ENCODE measurements at places on chromosomes 4 and X. TPM values are rescaled to one million over a fixed set of nuclear protein-coding genes. Genes with fewer than 3 reads are reported as not detected.

The TLR10 gene
- total RNA-seq: not detected

The NDP gene
- total RNA-seq: 50.7 TPM

The PWWP3B gene
- 304 TPM for total RNA-seq

The ADH4 gene
- not detected for total RNA-seq

The FAM149A gene
- total RNA-seq: 13.9 TPM

The OCRL gene
- 14.8 TPM for total RNA-seq

The FGB gene
- 0.20 TPM for total RNA-seq

The DIAPH2 gene
- 30.9 TPM for total RNA-seq

The ARMCX1 gene
- total RNA-seq: 51.4 TPM

The PCDH10 gene
- 0.81 TPM for total RNA-seq
